ENCODE measurements at places on chromosomes 6 and 20.

DNA sequence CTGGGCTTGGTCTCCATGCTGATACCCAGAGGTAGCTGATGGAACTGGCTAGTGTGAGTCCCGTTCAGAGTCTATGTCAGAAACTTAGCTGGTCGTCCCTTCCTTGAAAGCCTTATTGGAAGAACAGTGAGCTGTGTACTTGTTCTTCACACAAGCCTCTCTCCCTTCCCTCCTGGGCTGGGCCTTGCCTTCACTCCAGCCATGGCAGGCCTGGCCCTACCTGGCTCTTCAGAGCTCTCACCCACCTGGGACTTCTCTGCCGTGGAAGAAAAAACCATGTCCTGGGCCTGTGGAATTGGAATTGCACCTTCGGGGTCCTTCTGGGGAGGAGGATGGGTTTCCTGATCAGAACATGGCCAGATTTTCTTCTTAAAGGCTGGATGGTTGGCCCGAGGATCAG is 20.3 kb upstream of the ZNF831 start:
- DNase-seq: no peak

DNA sequence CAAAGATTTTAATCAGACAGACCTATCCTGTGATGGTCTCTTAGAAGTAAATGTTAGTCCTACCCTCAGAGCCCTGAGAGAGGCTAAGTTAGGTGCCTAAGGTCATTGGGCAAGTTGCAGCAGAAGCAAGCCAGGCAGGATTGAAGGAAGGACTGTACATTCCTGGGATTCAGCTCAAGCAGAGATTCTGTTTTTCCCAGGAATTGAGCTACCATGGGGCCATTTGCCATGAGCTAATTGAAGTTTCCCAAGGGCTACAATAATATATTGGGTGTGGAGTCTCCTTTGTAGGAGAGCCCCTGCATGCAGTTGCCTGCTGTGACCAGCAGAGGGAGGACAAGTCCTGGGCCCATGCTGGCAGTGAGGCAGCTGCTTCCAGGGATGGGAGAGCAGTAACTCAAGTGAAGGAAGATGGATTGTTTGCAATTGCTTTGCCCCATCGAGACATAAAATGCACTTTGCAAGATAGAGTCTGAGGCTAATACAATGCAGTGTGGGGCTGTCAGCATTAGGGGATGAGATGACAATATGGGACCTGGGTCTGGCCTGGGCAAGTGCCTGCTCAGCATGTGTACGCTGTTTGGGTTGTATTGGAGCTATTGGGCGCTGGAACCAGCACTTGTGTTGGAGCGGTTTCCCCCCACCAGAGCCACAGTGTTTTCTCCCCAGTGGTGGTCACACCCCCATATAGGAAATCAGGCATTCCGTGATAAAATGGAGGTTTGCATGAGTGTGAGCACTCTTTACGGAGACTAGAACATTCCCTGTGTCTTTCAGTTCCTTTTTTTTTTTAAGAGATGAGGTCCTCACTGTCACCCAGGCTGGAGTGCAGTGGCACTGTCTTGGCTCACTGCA is 27.9 kb downstream of the DNMT3B start:
- DNase-seq: no peak

- DNase-seq: no peak
These were observed 141.5 kb downstream of the BMP7 start for GRCh38 chr20:57124800-57125517.

- DNase-seq: no peak
These were observed 318.9 kb upstream of the JAG1 start for GRCh38 chr20:10992731-10993130.

DNA sequence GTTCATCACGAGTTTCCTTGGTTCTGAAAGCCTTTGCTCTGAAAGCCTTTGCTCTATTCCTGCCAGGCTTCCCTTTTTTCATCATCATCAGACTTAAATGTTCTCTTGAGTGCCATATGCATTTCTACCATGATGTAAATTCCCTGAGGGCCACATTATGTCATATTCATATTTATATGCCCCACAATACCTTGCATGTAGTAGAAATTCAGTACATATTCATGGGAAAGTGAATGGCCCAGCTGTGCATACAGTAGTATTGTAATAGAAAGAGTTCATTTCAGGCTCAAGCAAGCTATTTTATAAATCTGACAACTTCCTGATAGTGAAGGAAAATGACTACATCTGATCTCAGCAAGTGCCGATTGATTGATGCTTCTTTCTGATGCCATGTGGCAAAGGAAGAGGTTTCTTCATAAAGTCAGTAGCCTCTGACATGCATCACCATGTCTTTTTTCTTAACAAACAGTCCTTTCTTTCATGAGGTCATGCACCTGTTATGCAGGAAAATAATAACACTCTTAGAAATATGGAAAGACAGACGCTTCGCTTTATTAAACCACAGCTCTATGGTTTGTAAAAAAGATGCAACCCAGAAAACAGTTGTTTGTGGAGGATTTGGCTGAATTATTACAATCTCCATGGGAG is 308.7 kb downstream of the SAMD5 start:
- no peak for DNase-seq

GRCh38 chr6:85966828-85967227 is 324.1 kb upstream of the SYNCRIP start:
- DNase-seq: no peak

GRCh38 chr20:18645851-18646250 is 58.0 kb downstream of the DTD1 start:
- no peak for DNase-seq

DNA sequence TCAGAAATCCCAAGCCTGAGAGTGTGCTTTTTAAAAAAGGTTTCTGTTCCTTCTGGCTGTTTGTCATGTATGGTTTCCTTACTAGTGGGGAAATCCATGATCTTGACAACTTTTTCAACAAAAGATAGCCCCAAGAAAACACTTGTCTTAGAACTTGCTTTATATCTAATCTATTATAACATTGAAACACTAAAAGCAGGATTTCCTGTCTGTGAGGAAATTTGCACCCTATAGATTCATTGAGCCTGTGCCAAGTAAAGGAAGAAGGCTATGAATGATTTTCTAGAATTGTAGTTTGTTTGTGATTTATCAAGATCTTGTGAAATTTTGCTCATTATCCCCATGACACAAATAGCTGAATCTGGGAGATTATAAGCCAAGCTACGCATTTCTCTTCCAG is 238.6 kb upstream of the RIN2 start:
- no peak for DNase-seq

- no peak for DNase-seq
These were observed 150.0 kb upstream of the MARCKS start for GRCh38 chr6:113707194-113707593.

DNA sequence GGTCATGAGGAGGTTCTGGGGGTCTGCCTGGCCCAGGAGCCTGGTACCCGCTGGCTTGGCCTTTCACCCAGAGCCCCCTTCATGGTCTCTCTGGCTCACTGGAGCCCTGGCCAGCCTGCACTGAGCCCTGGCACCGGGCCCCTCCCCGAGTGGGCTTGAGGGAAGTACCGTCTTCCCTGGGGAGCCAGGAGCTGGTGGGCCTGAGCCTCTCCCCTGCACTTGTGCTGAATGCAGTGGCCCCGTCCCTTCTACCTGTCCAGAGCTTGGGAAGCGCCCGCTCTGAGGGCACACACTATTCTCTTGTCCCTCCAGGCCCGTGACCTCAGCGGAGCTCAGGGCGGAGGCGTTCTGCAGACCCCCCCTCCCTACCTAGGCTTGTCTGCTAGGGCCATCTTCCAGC is 62.2 kb downstream of the TCP11 start:
- no peak for DNase-seq

- DNase-seq: peak; percentile 97
These were observed 46.5 kb downstream of the ADTRP start for GRCh38 chr6:11732036-11732631.

DNA sequence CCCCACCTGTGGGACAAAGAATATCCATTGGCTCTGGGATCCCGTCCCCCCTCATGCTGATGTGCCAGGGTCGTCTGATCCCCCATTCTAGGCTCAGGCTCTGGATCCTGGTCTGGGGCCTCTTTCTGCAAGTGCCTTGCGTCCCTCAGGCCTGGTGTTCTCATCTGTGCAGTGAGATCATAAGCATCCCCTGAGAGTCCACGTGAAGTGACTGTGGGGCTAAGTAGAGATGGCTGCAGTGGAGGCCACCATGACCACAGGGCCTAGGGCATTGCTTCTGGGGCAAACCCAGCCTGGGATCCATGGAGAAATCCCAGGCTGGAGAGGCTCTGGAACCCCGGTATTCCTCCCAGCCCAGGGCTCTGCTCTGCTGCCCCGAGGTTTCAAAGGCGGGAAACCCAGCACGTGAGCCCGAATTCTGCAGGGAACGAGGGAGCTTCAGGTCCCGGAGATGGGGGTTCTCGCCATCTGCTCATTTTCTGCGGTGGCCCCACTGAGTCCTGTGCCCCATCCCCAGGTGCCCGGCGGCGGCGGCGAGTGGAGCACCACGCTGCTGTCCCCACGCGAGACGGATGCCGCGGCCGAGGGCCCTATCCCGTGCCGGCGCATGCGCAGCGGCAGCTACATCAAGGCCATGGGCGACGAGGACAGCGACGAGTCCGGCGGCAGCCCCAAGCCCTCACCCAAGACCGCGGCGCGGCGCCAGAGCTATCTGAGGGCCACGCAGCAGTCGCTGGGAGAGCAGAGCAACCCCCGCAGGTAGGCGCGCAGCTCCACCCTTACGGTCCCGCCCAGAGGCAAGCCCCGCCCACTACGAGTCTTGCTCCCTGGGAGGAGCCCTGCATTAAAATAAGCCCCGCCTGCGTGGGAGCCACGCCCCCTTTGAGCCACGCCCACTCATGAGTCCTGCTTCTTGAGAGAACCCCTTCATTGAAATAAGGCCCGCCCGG is 105.5 kb upstream of the MYL9 start:
- no peak for DNase-seq

- no peak for DNase-seq
These were observed 2.6 kb downstream of the CTSZ start for GRCh38 chr20:59004493-59004762.

DNA sequence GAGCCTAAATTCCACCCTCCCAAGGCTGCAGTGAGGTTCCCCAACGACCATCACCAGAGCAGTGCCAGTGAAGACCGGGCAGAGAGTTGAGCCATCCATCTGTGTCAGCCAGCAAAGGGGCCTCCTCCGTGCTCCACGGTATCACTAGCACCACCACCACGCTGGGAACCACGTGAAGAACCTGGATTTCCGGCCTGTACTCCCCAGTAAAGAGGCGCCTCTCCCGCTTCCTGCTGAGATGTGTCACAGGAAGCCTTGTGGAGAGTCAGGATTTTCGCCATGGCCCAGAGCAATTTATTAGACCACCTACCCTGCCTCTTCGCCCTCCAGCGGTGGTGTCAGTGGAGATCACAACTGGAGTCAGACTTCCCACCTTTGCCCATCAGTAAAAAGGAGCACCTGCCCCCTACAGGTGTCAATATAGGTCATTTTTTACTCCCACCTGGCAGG is 28.8 kb downstream of the CPXM1 start:
- no peak for DNase-seq

DNA sequence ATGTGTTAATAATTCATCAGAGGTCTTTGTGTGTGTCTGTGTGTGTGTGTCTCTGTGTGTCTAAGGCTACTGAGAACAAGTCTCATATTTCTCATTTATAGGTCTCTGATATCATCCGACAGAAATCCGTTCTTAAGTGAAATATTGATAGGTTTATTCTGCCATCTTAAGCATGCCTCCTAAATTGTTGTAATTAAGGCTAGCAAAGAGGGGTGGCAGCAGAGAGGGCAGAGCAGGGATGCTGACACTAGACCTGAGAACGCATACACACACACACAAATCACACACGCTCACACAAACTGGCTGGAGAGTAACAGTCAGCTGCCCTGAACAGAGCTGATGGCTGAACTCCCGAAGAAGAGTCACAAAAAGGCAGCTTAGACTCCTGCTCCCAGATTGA is 84.9 kb upstream of the LRFN2 start:
- DNase-seq: no peak

- DNase-seq: no peak
These were observed 9.9 kb downstream of the CCDC167 start for GRCh38 chr6:37489697-37490336.

- DNase-seq: no peak
These were observed 101.1 kb downstream of the LY86 start for GRCh38 chr6:6689400-6690143.

- DNase-seq: no peak
These were observed 113.2 kb upstream of the BEND6 start for GRCh38 chr6:56841751-56842150.

DNA sequence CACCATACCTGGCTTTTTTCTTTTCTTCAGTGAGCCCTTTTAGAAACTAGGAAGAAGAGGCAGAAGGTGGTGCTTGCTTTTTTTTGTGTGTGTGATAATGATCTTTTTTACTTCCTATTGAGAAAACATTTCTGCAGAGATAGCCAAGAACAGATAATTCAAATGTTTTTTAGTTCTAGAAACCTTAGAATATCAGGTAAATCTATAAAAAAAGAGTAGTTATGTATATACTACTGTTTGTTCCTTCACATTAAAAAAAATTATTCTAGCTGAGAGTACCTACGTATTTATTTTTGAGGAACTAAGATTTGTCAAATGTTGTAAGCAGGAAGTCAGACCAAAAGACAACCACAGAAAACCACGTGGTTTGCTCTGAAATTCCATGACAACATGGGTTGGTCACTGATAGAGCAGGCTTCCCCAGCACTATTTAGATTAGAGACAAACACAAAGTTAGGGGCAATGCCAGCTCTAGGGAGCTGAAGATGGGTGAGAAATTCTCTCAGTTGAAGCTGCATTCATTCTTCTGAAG is 12.8 kb downstream of the STK4 start:
- DNase-seq: peak; percentile 73

DNA sequence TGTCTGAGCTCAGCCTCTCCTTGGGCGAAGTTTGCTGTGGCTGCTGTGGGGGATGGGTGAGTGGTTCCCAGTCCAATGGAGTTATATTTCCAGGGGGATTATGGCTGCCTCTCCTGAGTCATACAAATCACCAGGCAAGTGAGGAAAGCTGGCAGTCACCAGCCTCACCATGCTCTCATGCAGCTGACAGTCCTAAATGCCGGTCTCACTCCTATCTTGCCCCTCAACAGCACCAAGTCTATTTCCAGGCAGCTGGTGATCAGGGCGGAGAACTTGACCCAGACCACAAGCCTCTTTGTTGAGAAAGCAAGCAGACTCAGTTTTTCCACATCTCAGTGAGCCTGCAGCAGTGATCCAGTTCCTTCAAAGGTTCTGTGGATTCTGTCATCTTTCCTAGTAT is 98.9 kb downstream of the TBC1D32 start:
- DNase-seq: no peak

DNA sequence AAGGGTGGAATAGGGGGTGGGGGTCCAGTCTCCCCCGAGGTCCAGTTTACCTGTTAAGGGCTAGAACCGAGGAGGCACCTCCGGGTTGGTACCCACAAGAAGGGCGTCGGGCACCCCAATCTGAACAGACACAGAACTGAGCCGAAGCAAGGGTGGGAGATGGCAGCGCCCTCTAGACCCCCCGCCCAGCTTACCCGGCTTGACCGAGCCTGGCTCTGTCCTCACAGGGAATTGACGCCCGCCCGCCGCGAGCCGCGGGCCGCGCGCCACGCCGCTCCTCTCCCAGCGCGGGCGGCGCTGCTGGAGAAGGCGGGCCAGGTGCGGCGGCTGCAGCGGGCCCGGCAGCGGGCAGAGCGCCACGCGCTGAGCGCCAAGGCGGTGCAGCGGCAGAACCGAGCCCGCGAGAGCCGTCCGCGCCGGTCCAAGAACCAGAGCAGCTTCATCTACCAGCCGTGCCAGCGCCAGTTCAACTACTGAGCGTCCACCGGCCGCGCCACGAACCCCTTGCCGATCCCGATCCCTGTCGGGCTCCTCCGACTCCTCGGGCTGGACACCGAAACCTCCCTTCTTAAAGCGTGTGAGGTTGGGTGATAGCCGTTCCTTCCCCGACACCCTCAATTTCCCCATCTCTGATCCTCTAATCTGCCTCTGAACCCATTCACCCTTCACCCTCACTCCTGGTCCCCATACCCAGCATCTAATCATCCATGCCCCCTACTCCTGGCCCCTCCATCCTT is 5.9 kb downstream of the TP53INP2 start:
- no peak for DNase-seq
